Left ventricle myocardium inferior (tissue), 1 donor: ENCODE measurements at places on chromosomes 13 and 19. TPM values are rescaled to one million over a fixed set of nuclear protein-coding genes. Genes with fewer than 3 reads are reported as not detected.

- H3K4me3 ChIP-seq, result no peak overlapping the region
- H3K27ac ChIP-seq, result no peak overlapping the region
- peaks cover 24% of the 10 kb centered on the region for H3K36me3 ChIP-seq
- DNase-seq, result no peak
Measured at GRCh38 chr19:46376241-46377153, 29.6 kb downstream of the PPP5C start.

- H3K27me3 ChIP-seq, result no peaks in the 10 kb centered on the region
- no peaks in the 10 kb centered on the region for H3K36me3 ChIP-seq
- no peak overlapping the region for H3K4me3 ChIP-seq
- H3K4me1 ChIP-seq, result peaks cover 13% of the 10 kb centered on the region
- no peak overlapping the region for H3K27ac ChIP-seq
Measured at GRCh38 chr13:29543230-29544215, 52.0 kb downstream of the SLC7A1 start.

DNA sequence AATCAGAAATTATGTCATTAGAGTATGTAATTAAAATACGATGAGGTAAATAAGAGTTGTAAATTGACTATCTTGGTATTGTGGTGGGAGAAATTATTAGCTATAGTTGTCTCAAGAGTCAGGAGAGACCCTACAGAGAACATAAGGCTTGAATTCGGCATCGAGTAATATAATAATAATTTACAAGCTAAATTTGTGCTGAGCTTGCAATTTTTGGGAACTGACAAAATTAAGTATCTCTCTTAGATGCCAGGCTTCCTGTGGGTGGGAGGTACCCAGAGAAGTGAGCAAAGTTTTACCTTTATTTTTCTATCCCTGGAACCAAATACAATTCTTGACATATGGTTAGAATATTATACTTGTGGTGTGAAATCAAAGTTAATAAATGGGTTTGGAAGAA is 1637.0 kb downstream of the EFNB2 start:
- DNase-seq, result no peak
- H3K4me3 ChIP-seq, result no peak overlapping the region
- no peaks in the 10 kb centered on the region for H3K4me1 ChIP-seq
- no peaks in the 10 kb centered on the region for H3K27me3 ChIP-seq

The CFAP97D2 gene
- total RNA-seq, result not detected

The CTXN1 gene
- total RNA-seq, result 0.22 TPM

The DGKH gene
- 4.8 TPM for total RNA-seq
